Activated CD4-positive, alpha-beta T cell treated with anti-CD3 and anti-CD28 coated beads for 4 hours (primary cell): ENCODE measurements at places on chromosomes 5 and 9.

GRCh38 chr9:120688758-120689157 is 25.5 kb downstream of the MEGF9 start:
- no peak for DNase-seq

- no peak for DNase-seq
Measured at GRCh38 chr5:5799826-5800225, 377.3 kb downstream of the ICE1 start.

DNA sequence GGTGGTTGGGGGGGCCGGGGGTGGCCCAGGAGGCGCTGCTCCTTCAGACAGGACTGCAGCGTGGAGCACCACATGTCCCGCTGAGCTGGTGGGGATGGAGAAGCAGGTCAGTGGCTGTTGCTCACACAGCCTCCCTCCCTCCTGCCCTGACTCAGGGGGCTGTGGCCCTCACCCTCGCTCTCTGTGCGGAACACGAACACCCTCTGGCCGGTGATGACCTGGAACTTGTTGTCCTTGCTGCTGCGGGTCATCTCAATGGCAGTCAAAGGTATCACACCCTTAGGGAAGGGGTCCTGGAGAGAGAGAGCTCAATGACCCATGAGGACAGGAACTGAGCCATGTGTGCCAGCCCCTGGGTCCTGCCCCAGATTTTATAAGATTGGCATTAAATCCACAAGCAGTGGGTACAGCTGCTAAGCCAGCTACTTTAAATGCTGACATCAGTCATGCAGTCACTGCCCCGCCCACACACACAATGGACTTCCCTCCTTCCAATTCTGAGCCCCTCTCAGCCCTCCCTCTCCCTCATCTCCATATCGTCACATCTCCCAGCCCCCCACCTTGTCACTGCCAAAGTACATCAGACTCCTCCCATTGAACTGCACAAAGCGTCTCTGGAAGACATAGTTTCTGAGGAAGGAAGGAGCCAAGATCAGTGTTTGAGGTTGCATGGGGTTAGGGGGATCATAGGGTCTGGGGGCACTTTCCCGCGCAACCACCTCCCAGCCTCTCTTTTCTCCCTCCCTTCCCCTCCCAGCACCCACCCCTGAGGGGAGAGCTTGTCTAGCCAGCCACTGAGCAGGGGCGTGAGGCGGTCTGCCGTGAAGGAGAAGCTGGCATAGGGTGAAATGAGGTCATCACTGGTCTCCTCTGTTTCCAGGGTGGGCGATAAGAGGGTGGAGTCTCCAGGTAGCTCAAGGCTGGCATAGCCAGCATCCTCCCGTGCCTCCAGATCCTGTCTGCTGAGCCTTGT is 8.9 kb downstream of the ARAP3 start:
- no peak for DNase-seq

DNA sequence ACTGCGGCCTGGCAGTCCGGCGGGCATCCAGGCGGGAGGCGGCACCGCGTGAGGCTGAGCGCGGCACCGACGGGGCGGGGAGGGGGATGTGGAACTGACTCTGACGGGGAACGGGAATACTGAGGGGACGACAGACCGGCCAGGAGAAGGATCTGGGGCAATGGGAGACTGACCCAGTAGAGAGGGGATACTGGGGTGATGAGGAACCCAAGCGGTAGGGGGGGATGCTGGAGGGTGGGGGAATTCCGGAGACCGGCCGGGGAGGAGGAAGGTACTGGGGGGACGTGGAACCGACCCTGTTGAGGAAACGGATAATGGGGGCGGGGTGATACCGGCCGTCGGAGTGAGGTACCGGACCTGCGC is 423 bp downstream of the IPPK start:
- DNase-seq, result peak; percentile 31

GRCh38 chr5:146081556-146081955 is 23.8 kb downstream of the PLAC8L1 start:
- no peak for DNase-seq

GRCh38 chr9:105206821-105207699 is 37.4 kb upstream of the SLC44A1 start:
- no peak for DNase-seq

DNA sequence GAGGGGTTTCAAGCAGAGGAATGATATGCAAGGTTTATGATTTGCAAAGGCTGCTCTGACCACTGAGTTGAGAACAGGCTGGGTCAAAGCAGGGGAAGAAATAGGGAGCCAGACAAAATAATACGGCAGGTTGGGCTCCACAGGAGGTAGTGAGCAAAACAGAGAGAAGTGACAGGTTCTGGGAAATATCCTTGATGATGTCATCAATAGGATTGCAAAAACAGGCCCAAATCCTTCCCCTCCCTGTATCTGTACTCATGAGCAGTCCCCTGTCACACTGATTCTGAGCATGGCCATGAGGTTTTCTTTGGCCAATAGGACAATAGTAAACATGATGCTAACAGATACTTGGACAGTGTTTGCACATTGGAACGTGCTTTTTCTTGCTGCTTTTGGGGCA is 471.8 kb upstream of the BRINP1 start:
- DNase-seq, result no peak

- DNase-seq, result no peak
Measured at GRCh38 chr5:78550891-78551290, 97.7 kb downstream of the LHFPL2 start.

DNA sequence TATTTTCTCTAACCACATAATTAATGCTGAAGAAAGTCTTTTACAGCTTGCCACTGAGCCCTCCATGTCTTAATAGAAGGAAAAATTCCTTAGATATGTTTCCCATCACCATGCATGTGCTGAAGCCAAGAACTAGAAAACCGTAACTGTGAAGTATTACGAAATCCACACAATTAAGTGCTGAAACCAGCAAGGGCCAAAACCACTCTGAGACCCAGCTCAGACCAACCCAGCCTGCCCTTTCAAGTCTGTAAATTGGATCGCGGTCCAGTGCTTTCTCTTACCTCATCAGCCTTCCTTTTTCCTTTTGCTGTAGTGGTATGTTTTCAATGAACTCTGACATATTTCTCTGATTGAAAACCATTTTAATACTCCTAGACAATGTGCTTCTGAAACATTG is 26.3 kb downstream of the SEMA5A start:
- DNase-seq, result no peak

GRCh38 chr5:6652025-6652424 is 18.8 kb downstream of the SRD5A1 start:
- no peak for DNase-seq

DNA sequence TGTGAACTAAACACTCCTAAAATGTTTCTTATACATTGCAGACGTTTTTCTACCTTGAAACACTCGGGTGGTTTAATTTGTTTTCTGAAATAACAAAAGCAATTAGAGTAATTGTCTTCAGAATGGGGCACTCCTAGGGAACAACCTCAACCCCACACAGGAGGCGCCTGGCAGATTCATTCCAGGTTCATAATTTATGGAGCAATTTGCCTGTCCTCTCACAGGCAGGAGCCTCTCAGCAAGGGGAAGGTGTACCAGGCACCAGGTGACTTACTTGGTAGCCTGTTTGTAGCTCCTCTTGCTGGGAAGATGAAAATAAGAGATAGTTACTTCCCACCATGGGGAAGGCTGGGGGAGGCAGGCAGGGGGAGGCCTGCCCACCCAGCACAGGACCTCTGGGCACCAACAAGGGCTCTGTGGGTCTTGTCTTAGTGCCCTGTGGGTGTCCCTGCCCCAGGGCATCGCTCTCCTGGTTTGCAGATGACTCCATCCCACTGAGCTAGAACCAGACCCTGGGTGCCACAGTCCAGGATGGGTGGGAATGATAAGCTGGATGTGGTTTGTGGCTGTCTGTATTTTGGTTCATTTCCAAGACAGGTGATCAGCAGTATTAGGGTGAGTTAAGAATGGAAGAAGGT is 144.4 kb downstream of the FSTL4 start:
- no peak for DNase-seq

DNA sequence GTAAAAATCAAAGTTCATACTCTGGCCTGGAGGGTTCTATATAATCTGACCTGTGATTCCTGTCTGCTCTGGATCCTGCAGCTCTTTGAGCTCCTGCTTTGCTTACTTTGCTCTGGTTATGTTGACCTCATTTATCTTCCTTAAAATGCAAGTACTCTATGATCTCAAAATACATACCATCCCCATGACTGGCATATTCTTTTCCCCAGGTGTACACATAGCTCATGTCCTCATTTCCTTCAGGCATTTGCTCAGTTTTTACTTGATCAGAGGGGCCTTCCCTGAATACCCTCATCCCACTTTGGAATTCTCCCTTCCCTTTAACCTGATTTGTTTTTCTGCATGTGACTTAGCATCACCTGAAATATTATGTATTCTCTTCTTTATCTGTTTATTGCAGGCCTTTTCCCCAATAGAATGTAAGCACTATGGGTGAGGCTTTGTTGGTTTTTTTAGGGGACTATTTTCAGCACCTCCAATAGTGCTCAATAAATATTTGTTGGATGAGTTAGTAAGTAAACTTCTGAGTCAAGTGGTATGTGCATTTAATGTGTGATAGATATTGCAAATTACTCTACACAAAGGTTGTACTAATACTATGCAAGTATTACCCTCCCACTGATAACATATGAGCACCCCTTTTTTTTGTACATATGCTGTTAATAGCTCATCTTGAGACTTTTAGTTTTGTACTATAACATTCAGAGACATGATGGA is 211.5 kb downstream of the NMUR2 start:
- no peak for DNase-seq

DNA sequence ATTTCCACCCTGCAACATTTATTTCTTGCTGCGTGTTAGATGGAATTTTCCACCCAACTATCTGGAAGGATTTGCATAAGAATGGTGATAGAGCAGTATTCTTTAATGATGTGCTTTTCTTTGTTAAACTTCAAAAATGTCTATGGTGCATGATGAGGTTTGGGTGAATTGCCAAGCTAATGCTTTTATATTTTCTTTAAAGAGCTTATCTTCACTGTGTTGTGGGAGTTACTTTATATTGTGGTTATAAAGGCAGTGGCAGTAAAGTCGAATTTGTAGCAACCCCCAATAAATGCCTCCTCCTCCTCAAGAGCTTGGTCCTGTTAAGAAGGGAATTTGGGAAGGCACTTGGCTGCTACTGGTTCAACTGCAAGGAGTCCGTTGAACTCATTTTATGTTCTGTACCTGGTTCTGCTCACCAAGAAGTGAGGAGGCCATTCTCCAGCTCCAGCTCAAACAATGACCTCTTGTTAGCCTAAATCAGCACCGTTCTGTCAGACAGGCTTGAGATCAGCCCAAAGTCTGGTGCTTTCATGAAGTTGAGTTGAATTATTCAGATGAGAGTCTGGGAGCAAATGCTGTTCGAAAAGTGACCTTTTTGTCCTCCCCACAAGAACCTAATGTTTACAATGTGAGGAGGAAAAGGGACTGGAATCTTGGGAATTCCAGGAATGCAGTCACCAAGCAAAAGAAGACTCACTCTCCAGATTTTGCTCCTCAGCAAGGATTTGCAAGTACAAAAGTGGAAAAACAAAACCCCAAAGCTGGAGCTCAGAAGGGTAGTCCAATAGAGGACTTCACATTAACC is 217.0 kb downstream of the TMEM38B start:
- DNase-seq, result no peak
